ENCODE measurements at places on chromosomes 1 and 21. TPM values are rescaled to one million over a fixed set of nuclear protein-coding genes. Genes with fewer than 3 reads are reported as not detected.
A peak's percentile ranks its signal among the peaks of the same experiment; 100 is the strongest.

The FASLG gene
- total RNA-seq = not detected

The MAP3K7CL gene
- total RNA-seq = 3.1 TPM

The NPPB gene
- total RNA-seq = not detected

The UBL4B gene
- not detected for total RNA-seq

The IFI6 gene
- total RNA-seq = 18.7 TPM

The PRDM16 gene
- total RNA-seq = 0.57 TPM

The SPRR4 gene
- total RNA-seq = not detected

The RNF115 gene
- 15.3 TPM for total RNA-seq

The ZNF670 gene
- total RNA-seq = 6.5 TPM

The GNG12 gene
- 54.8 TPM for total RNA-seq

The AQP10 gene
- total RNA-seq = not detected

The ATP1A2 gene
- total RNA-seq = not detected

The OR14K1 gene
- total RNA-seq = not detected

The DMRTA2 gene
- 0.28 TPM for total RNA-seq

The DCST1 gene
- not detected for total RNA-seq

The PCP4L1 gene
- total RNA-seq = not detected

- DNase-seq = no peak
These were observed 277.9 kb downstream of the DNM3 start for GRCh38 chr1:172119184-172119583.

DNA sequence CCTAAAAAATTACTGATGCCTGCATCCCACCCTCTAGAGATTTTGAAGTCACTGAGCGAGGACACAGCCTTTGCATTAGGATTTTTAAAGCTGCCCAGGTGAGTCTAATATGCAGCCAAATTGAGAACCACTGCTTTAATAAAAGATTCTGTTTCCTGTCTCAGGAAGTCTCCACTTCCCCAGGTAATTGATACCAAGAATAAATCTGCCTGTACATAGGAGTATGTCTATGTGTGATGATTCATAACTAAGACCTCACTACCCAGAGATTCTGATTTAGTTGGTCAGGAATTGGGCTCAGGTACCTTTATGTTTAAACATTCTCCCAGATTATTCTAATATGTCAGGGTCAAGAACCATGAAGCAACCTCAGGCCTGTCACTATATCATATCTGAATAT, 108.8 kb upstream of the ARTN start:
- DNase-seq = no peak

DNA sequence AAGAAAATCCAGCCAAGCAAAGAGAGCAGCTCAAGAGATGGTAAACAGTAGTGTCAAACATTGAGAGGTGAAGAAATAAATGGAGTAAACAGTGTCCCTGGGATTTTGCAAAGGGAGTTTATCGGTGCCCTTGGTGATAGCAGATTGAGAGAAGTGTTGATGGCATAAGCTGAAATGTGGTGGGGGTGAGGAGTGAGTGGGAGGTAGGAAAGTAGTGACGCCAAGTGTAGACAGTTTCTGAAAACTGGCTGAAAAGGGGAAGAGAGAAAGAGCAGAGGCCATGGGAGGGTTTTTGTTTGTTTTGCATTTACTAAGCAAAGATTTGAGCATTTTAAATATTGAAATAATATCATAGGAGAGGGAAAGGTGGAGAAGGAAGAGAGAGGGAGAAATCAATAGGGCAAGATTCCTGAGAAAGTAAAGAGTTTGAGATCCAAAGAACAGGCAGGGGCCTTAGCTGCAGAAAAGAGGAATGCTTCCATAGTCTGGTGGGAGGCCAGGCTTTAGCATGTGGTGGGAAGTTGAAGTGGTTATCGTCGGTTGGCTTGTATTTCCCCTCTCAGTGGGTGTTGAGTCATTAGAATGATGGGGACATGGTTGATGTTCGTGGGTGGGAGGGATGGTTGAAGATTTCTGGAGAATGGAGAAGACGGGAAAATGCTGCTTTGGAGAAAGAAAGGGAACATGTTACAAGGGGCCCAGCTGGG, 26.8 kb upstream of the RASAL2 start:
- no peak for DNase-seq

- DNase-seq = no peak
These were observed 618.2 kb upstream of the CAMK1G start for GRCh38 chr1:208965351-208965750.

GRCh38 chr1:176843352-176844297, 320.9 kb downstream of the ASTN1 start:
- peak; percentile 65 for DNase-seq

DNA sequence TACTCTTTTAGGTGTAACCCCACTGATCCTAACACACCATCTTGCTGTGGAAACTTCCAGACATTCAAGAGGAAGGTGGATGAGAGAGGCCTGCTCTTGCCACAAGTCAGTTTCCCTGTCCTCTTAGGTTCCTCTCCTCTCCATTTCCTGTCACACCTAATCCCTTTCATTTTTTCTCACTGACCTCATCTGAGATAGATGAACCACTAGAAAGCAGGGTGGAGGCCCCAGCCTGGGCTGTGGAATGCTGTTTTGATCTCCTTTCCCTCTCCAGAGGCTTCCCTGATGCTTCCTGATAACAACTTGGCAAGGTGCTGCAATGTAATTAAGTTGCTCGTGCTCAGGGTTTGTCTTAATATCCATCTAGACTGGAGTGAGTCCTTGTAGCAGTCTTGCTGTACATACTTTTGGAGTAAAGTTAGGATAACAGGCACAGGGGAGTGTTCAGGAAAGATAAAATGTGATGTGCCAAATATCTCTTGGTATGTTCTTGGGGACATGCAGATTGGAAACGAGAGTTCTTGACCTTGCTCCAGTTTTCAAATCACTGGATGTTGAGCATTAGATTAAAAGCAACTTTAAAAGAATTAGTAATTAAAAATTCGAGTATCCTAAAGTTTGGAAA, 11.2 kb downstream of the LRRC42 start:
- no peak for DNase-seq

- no peak for DNase-seq
These were observed 457.7 kb upstream of the ADAMTS5 start for GRCh38 chr21:27424601-27425000.

GRCh38 chr21:36141513-36141925, 6.6 kb downstream of the CBR3 start:
- peak; percentile 82 for DNase-seq

- no peak for DNase-seq
These were observed 562 bp downstream of the SYTL1 start for GRCh38 chr1:27342391-27342777.

DNA sequence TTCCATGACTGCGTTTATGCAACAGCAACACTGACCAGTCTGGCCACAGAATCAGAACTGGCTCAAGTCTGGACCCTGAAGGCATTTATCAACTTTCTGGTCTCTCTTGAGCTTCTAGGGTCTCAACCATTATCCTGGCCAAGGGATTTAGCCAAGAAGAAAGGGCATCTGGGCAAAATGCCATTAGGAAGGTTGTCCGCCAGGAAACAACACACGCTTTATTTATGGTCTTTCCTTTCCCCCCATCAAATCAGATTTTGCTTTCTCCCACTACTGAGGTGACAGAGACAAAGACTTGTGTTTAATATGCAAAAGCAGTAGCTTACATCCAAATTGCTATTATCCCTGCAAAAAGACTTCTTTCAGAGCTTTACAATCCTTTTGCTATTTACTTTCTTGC, 81.6 kb upstream of the PPP2R5A start:
- no peak for DNase-seq

GRCh38 chr1:169867012-169867675, 26.6 kb downstream of the SCYL3 start:
- DNase-seq = no peak

DNA sequence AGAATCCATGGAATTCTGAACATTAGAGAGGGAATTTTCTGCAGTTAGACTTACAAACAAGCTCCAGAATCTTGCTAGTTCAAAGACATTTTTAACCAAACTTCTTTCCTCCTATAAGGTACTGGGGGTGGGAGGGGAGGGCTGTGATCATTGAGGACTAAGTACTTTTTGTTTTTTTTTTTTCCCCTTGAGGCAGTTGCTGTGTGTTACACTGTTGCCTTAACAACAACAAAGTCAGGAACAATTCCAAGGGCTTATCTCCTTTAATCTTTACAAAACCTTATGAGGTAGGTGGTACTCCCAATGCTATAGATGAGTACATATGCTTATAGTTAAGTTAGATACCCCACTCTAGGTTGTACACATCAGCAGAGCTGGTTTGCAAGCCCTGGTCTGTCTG, 62.9 kb downstream of the PPP1R12B start:
- DNase-seq = no peak

DNA sequence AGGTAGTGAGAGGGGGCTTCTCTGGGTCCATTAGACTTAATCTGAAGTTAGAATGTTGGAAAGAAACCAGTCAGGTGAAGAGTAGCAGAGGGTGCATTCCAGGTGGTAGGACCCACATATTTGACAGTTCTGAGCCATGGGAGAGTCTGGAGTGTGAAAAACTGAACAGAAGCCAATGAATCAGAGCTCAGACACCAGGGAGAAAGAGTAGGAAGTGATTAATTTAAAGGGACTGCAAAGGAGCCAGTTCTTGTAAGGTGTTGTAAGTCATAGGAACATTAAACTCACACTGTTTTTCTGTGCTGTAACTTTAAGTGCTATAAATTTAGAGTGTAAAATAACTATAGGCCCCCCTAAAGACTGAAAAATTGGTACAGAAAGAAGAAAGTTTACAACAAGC, 5.9 kb upstream of the DHX9 start:
- no peak for DNase-seq

DNA sequence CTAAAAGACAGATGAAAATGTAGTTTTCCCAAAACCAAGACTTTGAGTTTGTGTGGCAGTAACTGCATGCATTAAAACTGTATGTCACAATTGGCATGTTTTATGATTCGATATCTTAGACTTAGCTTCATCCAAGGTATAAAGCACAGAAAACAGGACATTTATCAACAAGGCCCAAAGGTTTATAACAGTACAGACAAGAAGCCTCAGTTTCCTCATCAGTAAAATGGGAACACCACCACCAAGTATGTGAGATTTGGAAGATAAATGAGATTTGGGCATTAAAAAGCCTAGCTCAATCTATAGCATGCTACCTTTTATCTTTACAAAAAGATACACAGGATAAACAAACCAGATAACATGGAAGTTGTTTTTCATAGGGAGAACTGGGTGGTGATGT, 128.5 kb downstream of the DAB1 start:
- DNase-seq = no peak

GRCh38 chr1:223411309-223411708, 18.1 kb downstream of the CCDC185 start:
- no peak for DNase-seq

GRCh38 chr1:6592865-6593593, 9.6 kb downstream of the KLHL21 start:
- DNase-seq = no peak

GRCh38 chr1:156513185-156513584, 12.6 kb upstream of the MEF2D start:
- no peak for DNase-seq

GRCh38 chr1:54325703-54326461, 80.3 kb downstream of the SSBP3 start:
- no peak for DNase-seq

GRCh38 chr1:153394391-153394790, 3.5 kb upstream of the S100A8 start:
- DNase-seq = no peak

DNA sequence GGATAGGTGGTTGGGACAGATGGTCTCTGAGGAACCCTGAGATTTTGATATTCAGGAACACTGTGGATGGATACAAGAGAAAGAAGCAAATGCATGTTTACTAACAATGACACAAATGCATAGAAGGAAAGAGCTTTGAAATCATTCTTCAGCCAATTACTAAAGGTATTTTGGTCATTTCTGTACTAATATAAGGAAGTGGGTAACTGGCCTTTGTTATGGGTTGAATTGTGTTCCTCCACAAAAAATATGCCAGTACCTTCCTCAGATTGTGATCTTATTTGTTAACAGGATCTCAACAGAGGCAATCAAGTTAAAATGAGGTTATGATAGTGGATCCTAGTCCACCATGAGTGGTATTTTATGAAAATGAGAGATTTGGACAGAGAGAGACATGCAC, 68.7 kb upstream of the KCNA3 start:
- no peak for DNase-seq

GRCh38 chr1:109111386-109112055, 2.4 kb upstream of the ELAPOR1 start:
- DNase-seq = no peak

GRCh38 chr1:116743535-116743934, 10.7 kb upstream of the CD2 start:
- no peak for DNase-seq

DNA sequence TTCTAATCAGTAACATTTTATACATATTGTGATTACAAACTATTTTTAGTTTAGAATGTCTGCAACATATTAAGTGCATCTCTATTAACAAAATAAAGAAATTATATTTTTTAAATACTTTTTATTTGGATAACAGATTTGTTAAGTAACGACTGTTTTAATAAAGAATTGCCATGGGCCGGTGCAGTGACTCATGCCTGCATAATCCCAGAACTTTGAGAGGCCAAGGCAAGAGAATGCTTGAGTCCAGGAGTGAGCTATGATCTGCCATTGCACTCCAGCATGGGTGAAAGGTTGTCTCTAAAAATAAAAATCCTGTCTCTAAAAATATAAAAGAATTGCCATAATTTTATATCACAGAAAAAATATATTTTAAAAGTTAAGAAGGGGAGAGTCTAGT, 4.1 kb downstream of the LRRIQ3 start:
- no peak for DNase-seq

GRCh38 chr1:30866594-30866993, 42.0 kb downstream of the SDC3 start:
- DNase-seq = no peak

GRCh38 chr1:90246069-90246468, 251.2 kb downstream of the ZNF326 start:
- no peak for DNase-seq

DNA sequence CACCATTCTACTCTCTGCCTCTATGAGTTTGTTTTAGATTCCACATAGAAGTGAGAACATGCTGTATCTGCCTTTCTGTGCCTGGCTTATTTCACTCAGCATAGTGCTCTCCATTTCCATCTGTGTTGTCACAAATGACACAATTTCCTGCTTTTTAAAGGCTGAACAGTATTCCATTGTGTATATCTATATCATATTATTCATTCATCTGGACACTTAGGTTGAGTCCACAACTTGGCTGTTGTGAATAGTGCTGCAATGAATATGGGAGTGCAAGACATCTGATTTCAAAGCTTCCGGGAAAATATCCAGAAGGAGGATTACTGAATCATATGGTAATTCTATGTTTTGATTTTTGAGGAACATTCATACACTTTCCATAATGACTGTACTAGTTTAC, 20.1 kb upstream of the DONSON start:
- DNase-seq = no peak

- DNase-seq = no peak
These were observed 86.9 kb upstream of the NEGR1 start for GRCh38 chr1:72369069-72369757.

DNA sequence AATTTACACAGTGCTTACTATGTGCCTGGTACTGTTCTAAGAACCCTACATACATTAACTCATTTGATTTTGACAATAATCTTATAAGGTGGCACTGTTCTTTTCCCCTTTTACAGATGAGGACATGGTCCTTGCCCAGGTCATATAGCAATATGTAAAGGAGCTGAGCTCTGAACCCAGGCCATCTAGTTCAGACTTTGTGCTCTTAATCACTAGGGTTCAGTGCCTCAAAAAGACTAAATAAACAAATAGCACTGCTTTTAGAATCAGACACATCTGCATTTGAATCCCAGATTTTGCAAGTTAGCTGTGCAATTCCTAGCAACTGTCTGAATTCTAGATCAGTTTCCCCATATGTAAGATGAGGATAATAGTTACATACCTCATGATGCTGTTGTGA, 8.7 kb upstream of the BCAR3 start:
- DNase-seq = no peak
